NCI-H2171 treated with DMSO at 0.1 percent for 48 hours (cell line): ENCODE measurements at places on chromosomes 1 and 21.

GRCh38 chr1:212040629-212041412 lies 5.3 kb downstream of the DTL start:
- no peak for DNase-seq

GRCh38 chr1:93955765-93956164 lies 46.5 kb upstream of the GCLM start:
- no peak for DNase-seq

DNA sequence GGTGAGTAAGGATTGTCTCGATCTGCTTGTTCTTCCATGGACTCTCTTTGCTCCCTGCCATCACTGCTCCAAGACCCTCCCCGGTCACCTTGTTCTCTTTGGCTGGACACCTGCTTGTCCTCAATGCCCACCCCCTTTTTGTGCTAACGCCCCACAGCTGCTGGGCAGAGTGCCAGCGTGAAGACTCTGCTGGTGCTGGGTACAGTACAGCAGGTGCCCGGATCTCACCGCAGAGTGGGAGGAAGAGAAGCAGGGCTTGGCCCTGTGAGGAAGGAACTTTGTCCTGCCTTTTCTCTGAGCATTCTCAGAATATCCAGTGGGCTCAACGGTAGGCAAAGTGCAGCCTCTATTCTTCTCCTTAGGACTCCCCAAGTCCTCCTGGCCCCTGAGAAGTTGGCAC lies 90.1 kb downstream of the PLXNA2 start:
- no peak for DNase-seq

DNA sequence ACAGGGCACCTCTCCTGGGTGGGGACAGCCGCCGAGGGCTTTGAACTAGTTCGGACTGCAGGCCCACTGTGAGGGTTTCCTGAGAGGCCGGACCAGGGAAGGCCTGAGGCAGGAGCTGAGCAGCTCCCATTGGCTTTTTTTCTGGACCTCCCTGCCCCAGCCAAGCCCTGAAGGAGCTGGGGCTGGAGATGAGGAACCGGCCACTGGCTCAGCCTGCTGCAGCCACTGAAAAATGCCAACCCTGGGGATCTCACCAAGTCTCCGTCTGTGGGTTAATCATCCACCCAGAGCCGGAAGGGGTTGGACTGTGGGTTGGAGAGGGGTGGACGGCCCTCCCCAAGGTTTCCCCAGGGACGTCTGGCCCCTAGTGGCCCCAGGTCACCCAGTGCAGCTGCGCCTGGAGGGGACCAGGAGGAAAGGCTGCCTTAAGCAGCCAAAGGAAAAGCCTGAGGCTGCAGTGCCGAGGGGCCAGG lies 2.5 kb downstream of the VWA1 start:
- DNase-seq, result no peak

- no peak for DNase-seq
Observed at GRCh38 chr1:162192306-162192678, 122.8 kb downstream of the NOS1AP start.

DNA sequence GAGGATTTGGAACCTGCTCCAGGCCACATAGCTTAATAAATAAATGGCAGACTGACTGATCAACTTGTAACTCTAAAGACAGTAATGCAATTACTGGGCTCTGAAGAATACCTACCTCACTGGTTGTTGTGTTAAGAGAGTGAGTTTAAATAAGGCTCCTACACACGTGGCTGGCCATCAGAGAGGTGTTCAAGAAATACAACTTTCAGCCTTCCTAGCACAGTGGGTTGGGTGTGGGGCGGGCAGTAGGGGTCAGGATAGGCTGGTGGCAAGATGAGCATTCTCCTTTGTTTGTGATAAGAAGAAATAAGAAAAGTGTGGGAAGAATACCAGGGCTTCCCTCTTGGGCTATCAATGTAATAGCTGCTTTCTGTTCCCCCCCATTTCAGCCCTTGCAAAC lies 151.3 kb downstream of the DAB1 start:
- no peak for DNase-seq

GRCh38 chr1:226327761-226328162 lies 18.8 kb upstream of the LIN9 start:
- DNase-seq, result peak; percentile 69

DNA sequence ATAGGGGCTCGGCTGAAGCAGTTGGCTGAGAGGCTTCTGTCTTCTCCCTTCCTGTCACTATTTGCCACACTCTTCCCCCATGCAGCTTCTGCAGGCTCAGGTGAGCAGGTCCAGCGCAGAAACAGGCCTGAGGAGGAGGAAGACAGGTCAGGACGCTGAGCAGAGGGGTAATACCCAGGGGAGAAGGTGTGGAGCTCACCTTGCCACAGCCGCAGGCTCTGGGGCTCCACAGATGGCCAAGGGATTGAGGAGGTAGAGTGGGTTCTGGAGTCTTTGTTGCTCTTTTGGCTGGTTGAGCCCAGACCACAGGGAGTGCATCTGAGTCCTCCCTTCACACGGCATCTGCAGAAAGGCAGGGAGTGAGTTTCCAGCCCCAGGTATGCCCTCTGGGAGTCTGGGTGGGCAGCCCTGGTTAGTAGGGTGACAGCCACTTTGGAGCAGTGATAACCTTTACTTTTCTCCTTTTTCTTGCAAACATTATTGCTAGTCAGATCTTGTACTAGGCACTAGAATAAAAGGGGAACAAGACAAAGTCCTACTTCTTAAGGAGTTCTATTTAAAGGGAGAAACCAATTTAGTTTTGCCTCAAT lies 9.7 kb downstream of the EIF3I start:
- DNase-seq, result no peak

DNA sequence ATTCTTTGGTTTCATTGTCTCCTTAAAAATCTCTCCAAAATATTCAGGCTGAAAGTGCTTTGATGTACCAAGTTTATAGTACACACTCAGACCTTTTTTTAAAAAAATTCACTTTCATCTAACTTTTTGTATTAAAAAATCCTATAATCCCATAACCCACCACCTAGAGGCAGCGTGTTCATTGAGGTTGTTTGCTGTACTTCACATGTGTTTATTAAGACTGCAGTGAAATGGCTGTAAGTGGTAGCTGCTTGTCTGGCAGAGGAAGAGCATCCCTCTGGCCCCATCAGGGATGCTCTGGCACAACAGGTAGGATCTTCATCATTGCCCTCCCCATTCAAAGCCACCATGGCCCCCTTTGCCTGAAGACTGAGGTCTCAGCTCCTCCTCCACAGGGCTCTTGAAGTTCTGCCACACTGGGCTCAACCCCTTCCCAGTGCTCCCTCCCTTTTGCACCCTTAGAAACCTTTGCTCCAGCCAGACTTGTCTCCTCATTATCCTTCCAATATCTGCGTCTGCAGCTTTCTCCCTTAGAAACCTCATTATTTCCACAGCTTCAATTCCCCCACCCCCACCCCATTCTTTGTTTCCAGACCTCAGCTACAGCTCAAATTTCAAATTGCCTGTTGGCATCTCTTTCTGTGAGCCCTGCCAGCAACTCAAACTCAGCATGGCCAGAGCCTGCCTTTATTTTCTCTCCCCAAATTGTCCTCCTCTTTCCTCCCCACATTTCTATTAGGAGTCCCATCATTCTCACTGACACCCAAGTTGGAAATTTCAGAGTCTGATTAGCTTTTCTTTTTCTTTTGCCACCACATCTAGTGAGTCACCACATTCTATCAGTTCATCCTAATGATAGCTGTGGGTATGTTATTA lies 369.6 kb upstream of the USP24 start:
- peak; percentile 78 for DNase-seq

GRCh38 chr1:6239213-6239752 lies 3.5 kb upstream of the ICMT start:
- no peak for DNase-seq

- DNase-seq, result peak; percentile 4
Observed at GRCh38 chr1:231216498-231216897, 24.5 kb upstream of the GNPAT start.
